Left ventricle myocardium superior (tissue), 1 donor: ENCODE measurements at places on chromosomes 5 and 9.

GRCh38 chr9:116580853-116581252 is 106.3 kb upstream of the TRIM32 start:
- no peak for DNase-seq

DNA sequence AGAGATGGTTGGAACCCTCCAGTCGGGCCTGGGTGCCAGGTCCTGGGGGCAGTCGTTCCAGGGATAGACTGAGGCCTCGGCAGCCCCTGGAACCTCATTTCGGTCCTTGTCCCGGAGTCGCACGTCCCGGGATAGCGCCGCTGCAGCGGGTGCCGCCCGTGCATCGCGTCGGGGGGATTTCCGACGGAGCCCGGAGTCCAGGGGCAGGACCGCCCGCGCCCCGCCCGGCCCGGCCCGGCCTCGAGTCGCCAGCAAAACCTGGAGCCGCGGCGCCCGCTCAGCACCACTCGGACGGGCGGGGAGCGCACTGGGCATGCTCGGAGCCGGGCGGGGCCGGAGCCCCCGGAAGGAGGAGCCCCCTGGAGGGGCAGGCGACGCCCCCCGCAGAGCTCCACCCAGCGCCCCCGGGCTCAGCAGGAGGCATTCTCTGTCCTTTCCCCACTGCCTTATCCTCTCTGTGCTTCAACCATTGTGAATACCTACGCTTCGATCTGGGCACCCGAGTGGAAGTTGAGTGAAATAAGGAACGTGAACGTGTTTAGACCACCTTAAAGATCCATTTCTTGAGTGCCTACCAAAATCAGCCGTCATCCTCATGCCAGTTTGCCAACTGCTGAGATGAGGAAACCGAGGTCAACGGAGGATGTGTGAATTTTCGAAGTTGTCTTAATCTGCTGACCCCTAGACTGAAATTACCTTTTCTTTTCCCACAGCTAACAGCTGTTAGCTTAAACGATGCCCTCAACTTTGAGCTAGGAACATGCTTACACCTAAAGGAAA is 1.7 kb upstream of the PTPN3 start:
- DNase-seq = peak; percentile 82

DNA sequence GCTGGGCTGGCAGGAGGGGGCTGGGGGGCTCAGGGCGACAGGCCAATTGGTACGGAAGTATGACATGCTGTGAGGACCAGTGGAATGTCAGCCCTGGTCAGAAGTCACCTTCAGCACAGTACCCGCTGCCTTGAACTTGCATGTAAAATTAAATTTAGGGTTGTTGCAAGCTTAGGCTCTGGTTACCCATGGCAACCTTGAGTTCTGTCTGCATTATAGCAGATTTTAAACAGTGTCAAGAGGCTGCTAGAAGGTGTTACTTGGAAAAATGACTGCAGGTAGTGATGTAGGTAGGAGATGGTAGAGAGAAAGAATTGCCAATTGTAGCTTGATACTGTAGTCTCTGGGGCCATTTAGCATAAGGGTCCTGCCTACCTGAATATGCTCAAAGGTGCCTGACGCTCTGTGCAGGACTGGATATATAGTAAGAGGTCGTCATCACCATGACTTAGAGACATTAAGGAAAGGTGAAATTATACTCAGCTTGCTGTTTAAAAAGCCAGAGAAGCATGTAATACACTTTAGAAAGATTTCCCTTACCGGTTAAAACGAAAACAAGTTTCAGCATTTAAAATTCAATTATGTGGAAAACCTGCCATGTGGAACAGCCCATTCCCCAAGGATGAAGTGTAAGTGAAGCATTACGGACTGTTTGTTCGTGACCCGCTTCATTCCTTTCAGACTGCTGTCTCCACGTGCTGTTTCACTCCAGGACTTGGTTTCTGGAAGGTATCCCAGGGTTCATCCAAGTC is 169.0 kb downstream of the PDZD2 start:
- no peak for DNase-seq

GRCh38 chr9:69198521-69199220 is 24.6 kb downstream of the TJP2 start:
- no peak for DNase-seq

- DNase-seq = no peak
Observed at GRCh38 chr9:71549023-71549422, 219.3 kb downstream of the CEMIP2 start.

DNA sequence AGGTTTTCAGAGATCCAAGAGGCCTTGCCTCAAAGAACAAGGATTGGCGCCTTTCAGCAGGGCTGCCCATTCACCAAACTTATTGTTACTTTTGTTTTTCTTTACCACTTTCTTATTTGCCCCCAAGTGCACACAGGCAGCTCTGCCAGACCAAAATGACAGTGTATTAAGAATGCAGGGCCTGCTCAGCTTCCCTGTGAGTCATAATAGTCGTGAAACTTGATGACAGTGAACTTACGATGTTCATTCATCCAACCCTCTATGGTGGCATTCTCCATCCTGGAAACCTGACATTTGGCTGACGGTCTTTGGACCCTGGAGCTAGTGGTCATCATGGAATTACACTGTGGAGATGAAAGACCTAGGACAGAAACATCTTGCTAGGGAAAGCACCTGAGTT is 44.3 kb downstream of the UBE2QL1 start:
- DNase-seq = no peak

- DNase-seq = no peak
Observed at GRCh38 chr5:28301712-28302111, 1263.3 kb upstream of the CDH9 start.

- DNase-seq = no peak
Observed at GRCh38 chr5:109163336-109163735, 246.4 kb downstream of the PJA2 start.

GRCh38 chr5:133664422-133664821 is 52.1 kb upstream of the FSTL4 start:
- no peak for DNase-seq

DNA sequence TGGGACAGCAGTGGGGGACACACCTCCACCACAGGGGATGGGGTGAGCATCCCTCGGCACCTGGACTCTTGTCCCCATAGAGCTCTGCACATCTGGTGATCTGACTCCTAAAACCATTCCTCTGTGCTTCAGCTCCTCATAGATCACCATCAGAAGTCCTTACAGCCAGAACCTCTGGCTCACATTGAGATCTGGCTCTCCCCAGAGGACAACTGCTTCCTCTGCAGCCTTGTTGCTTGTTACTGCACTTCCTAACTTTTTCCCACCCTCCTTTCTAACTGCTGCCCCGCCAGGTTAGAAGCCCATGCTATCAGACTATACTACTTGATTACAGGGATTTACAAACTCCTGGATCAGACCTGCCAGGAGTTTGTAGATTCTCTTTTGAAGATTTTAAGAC is 64.5 kb downstream of the ARSB start:
- no peak for DNase-seq

DNA sequence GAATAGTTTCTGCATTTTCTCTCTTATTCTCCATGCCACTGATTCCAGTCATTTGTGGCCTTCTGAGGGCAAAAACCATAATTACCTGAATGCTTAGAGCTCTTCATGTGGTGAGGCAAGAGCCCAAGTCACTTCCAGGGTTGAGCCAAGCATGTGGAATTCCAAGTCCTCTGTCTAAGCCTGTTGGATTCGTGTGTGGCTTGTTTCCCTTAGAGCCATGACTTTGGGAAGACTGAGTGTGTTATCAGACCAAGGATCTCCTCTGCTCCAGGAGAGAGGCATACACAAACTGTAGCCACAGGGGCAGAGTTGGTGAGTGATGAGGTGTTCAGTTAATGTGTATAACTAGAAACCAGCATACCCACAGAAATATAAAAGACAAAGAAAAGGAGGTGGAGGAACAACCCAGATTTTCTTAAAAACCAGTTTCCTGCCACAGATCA is 27.1 kb downstream of the SLC22A5 start:
- no peak for DNase-seq

- no peak for DNase-seq
Observed at GRCh38 chr9:81581986-81582385, 107.4 kb downstream of the TLE1 start.

DNA sequence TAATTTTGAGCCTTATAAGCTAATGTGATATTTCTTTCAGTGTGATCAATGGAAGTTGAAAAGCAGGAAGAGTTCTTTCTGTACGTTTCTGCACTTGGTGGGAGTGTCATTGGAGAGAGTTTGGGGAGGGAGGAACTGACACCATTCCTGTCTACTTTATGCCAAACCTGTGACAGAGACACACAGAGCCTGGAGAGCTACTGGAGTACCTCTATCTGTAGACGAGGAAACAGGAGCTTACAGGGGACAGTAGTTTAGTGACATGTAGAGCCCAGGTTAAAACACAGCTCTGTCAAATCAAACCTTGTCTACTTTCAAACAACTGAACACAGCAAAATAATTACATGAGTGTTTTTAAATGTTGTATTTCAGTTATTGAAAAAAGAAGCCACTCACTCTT is 103.6 kb downstream of the PDE4D start:
- no peak for DNase-seq

DNA sequence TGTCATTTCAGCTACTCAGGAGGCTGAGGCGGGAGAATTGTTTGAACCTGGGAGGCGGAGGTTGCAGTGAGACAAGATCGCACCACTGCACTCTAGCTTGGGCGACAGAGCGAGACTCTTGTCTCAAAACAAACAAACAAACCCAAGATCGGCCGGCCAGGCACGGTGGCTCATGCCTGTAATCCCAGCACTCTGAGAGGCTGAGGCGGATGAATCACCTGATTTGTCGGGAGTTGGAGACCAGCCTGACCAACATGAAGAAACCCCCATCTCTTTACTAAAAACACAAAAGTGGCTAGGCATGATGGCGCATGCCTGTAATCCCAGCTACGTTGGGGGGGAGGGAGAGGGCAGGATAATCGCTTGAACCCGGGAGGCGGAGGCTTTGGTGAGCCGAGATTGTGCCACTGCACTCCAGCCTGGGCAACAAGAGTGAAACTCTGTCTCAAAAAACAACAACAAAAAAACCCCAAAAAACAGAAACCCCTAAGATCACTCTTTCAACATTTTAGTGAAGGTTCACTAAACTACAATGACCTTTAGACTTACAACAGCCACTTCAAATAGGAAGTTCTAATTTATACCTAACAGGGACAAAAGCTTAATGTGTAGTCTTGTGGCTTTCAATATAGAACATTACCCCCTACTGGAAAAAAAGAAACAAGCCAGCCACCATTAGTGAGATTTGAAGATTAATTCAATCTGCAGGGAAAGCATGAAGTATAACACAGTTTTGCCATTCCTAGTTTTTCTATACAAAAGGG is 7.0 kb downstream of the HSPA9 start:
- no peak for DNase-seq

- DNase-seq = no peak
Observed at GRCh38 chr5:3047212-3047774, 295.8 kb upstream of the IRX2 start.

DNA sequence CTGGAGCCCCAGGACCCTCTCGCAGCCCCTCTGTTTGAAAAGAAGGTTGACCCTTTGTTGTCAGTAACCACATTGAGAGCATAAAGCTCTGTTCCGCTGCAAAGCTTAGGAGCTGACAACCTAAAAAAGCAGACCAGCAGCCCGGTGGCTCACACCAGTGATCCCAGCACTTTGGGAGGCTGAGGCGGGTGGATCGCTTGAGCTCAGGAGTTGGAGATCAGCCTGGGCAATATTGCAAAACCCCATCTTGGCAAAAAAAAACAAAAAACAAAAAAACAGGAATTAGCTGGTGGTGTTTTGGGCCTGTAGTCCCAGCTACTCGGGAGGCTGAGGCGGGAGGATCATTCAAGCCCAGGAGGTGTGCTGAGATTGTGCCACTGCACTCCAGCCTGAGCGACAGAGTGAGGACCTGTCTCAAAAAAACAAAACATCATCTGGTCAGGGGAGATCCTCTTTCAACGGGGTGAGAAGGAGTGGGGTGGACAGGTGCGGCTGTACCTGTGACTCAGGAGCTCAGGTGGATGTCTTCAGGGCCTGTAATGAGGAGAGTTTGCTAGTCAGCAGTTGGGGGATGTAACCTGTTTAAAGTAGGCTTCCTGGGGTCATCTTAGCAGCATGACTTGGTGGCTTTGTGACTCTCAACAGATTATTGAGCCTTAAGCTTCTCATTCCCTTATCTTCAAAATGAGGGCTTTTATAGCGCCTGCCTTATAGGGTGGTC is 694 bp upstream of the REEP2 start:
- DNase-seq = no peak

GRCh38 chr5:58382131-58382534 is 77.8 kb downstream of the PLK2 start:
- no peak for DNase-seq

DNA sequence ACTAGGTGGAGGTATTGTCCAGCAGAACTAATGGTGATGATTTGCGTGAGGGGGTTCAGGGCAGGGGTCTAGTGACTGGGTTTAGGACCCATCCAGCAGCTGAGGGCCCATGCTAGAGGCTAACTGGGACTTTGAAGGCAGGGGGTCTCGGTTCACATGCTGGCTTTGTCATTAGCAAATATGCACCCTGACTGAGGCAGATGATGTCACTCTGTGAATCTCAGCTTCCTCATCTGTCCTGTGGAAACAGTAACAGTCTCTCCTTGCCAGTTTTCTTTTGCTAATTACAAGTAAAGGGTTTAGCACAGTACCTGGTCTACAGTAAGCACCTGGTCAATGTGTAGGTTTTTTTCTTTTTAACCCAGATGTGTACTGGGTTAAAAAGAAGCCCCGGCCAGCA is 5.2 kb downstream of the SH2D3C start:
- no peak for DNase-seq

GRCh38 chr5:105931881-105932421 is 1738.8 kb downstream of the EFNA5 start:
- DNase-seq = no peak

DNA sequence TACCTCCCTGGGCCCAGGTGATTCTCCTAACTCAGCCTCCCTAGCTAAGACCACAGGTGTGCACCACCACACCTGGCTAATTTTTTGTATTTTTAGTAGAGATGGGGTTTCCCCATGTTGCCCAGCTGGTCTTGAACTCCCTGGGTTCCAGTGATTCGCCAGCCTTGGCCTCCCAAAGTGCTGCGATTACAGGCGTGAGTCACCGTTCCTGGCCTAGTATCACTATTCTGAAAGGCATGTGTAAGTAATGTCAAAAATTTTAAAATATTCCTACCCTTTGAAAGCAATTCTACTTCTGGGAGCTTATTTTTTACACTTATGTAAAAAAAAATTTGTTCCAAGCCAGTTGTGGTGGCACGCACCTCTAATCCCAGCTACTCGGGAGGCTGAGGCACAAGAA is 27.1 kb upstream of the TLE1 start:
- DNase-seq = no peak

- no peak for DNase-seq
Observed at GRCh38 chr5:76278261-76278789, 124.8 kb upstream of the IQGAP2 start.

DNA sequence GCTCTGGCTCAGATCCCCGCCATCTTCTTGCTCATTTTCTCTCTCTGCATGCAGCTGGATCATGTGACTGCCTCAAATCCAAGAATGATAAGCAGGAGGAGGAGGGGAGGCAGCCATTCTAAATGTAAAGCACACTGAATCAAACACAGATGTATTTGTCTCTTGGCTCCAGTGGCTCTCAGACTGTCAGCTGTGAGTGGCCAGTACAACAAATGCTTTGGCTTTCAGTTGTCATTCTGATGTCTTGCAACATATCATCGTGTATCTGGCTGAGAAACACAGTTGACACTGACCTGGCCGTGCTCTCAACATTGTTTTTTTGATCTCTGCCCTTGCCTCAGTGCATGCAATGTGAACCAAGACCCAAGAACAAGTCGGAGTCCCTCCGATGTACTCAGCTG is 233.1 kb downstream of the ADAMTSL1 start:
- no peak for DNase-seq

GRCh38 chr9:2679011-2679410 is 38.3 kb upstream of the KCNV2 start:
- DNase-seq = no peak
